ENCODE measurements at places on chromosomes 3 and 15. TPM values are rescaled to one million over a fixed set of nuclear protein-coding genes. Genes with fewer than 3 reads are reported as not detected.

CLDN16 gene
- not detected for total RNA-seq

POLG gene
- total RNA-seq, result 45.6 TPM

RAD54L2 gene
- total RNA-seq, result 21.2 TPM

EXD1 gene
- total RNA-seq, result not detected

SEMA3G gene
- total RNA-seq, result 17.7 TPM

PLCD1 gene
- 40.9 TPM for total RNA-seq

FGF12 gene
- 1.7 TPM for total RNA-seq

INKA1 gene
- total RNA-seq, result 5.9 TPM

LPP gene
- total RNA-seq, result 1,601 TPM

GAP43 gene
- total RNA-seq, result 0.60 TPM

GRCh38 chr3:23170291-23170690 is 32.8 kb upstream of the UBE2E2 start:
- no peak for DNase-seq

GRCh38 chr3:193982258-193982659 is 153.7 kb upstream of the HES1 start:
- peak; percentile 94 for DNase-seq

GRCh38 chr15:96356494-96357455 is 26.3 kb downstream of the NR2F2 start:
- peak; percentile 93 for DNase-seq

DNA sequence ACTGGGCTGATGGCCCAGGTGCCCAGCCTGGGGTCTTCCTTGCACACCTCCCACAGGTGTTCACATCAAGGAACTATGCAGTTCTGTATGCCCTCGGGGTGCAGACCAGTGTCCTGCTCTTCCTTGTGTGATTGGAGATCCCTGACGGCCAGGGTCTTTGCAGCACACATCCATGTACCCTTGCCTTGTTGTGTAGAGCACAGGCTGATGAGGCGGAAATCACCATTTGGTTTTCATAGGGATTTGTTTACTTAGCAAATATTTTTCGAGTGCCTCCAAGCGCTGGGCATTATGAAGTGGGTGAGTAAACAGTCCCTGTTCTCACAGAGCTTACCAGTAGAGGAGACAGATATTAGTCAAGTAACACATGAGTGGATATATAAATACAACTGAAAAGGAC is 209.3 kb upstream of the UMPS start:
- DNase-seq, result no peak

DNA sequence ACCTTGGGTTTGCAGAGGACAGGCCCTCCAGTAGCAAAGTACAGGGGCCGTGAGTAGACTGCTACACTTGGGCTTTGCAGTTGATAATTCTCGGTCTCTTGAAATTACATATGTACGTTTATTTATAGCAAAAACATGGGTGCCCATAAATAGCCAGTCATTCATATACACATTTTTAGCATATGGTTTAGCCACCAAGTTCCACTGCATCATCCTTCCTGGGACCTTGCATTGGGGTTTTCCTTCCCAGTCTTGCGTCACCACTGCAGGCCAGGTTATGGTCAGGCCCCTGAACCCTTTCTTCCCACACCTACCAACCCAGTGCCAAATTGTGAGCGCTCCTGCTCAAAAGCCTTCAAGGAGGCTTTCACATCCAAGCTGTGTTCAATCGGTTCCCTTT is 12.7 kb downstream of the KLHL25 start:
- DNase-seq, result no peak

DNA sequence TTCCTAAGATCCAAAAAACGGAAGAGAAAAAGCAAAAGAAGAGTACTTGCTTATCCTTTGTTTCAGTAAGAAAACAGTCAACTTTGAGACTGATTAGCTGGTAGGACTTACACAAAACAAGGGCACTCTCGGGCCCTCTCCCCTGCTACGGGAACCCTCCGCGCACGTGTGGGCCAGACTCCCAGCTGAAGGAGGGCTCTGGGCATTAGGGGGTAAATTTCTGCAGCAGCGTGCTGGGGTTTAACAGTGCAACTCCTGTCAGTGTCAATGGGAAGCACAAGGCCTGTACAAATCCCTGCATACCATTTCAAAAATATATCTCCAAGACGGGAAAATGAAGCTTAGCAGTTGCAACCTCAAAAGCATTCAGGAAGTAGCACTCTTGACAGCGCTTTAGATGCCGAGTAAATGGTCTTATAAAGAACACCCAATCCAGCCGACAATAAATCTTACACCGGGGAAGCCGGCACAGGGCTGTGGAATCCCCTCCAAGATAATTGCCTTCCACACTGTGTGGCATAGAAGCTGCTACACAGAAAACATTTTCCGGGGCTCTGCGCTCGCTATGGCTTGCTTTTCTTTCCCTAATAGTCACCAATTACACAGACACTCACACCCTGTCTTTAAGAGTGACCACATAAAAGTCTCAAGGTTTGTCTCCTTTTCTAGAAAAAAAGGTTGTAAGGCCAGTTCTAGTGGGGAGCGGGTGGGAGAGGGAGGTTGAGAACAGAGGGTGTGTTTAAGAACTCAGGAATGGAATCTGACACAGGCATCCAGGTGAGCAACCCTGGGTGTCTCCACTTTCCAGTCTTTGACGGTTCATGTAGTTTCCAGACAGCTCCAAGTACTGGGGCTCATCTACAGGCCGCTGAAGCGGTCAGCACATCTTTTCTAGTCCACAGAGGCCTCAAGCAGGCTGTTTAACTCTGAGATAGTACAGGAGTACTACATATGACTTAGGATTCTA is 512.7 kb downstream of the FOXP1 start:
- no peak for DNase-seq

GRCh38 chr15:25173241-25174028 is 218.6 kb downstream of the SNRPN start:
- no peak for DNase-seq

DNA sequence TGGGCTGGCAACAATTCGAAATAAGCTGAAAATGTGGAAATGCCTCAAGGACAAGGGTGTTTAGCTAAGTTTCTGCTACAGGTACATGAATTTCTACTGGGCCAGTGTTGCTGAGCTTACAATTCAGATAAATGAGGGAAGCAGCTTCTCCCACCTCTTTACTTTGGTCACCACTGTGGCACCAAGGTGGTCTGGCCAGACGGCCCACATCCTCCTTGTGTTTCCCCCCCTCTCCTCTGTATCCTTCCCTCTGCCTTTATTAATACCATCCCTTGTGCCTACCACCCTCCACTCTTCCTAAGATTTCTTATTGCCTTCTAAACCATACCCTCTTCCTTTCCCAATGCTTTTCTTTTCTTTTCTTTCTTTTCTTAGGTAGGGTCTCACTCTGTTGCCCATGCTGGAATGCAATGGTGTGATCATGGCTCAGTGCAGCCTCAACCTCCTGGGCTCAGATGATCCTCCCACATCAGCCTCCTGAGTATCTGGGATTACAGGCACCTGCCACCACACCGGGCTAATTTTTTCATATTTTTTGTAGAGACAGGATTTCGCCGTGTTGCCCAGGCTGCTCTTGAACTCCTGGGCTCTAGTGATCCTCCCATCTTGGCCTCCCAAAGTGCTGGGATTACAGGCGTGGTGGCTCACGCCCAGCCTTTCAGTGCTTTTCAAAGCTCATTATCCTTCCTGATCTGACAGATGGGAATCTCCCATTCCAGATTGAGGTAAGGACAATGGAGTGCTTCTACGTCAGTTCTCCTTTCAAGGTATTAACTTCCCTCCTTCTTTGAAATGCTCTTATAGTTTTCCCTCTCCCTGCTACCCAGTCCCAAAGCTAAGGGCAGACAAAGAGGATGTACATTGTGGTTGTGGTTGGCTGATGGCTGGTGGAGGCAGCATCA is 14.8 kb downstream of the ANXA2 start:
- no peak for DNase-seq

GRCh38 chr3:22236490-22237270 is 485.7 kb upstream of the ZNF385D start:
- DNase-seq, result no peak

GRCh38 chr3:52245322-52246263 is at the start of gene PPM1M:
TSS of gene PPM1M (plus strand) at chr3:52245759. CDS start at chr3:52245825, 66 bp downstream.
- DNase-seq, result no peak

GRCh38 chr3:39068556-39068955 is 16.7 kb downstream of the WDR48 start:
- DNase-seq, result no peak

- DNase-seq, result no peak
These were observed 795 bp downstream of the MCM2 start for GRCh38 chr3:127598841-127599570.

- no peak for DNase-seq
These were observed 20.6 kb upstream of the LCTL start for GRCh38 chr15:66586155-66586976.

- no peak for DNase-seq
These were observed 31.4 kb downstream of the COMMD2 start for GRCh38 chr3:149720918-149721317.

All from posterior vena cava (tissue), 2 donors.